ENCODE measurements at places on chromosomes 6 and 20.

DNA sequence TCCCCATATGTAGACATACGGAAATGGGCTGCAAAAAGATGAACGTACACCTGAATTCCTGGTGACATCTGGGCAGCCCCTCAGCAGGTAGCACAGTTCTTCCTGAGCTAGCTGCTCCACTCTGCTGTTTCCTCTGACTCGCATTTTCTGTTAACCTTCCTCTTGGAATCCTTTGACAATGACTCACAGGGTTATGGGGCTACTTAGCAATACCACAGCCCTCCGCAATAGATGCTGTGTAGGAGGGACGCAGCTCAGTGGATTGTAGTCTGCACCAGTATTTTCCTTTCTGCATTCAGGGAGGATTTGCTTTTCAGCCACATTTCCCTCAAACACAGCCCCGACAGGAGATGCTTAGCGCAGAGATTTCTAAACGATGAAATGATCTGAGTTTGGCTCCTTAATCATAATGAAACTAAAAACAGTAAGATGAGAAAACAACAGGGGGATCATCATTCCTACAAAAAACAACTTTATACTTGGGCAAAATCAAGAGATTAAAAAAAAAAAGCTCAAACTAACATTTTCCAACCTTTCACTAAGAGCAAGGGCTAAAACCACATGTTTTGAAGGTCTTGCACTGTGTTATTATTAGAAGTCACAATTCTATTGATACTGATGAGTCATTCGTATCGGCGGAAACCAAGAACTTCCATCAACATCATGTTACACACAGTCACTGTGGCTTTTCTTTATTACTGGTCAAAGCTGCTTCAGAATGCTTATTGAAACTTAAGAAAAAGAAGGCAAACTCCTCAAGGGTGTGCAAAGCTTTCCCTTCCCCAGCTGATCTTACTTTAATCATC, 12.2 kb downstream of the BACH2 start:
- DNase-seq, result peak; percentile 32

DNA sequence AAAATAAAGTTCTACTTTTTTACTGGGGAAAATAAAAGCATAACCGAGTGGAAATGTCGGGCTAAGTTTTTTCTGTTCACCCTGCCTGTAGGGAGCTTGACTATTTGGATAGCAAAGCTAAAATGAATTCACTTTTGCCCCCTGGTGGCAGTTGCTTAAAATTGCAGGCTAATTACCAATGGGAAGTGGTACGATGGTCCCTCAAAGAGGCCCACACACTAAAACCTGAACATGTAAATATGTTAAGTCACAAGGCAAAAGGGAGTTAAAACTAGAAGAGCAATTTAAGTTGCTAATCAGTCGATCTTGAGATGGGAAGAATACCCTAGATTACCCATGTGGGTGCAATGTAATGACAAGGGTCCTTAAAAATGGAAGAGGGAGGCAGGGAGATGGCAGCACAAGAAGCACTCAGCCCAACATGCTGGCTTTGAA, 916 bp upstream of the SUN5 start:
- no peak for DNase-seq

DNA sequence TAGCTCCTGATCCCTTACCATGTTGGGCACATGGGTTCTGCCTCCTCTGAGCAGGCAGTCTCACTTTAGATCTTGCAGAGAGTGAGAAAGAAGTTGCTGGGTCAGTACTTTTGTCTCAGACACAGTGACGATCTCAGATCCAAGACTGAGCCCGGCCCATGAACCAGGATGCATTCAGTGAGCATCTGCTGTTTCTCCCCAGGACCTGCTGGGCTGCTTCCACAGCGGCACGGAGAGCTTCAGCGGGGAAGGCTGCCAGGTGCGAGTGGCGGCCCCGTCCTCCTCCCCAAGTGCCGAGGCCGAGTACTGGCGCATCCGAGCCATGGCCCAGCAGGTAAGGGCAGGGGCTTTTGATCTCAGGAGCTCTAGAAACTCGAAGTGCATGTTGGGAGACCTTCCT, 53.9 kb upstream of the SMIM28 start:
- no peak for DNase-seq

DNA sequence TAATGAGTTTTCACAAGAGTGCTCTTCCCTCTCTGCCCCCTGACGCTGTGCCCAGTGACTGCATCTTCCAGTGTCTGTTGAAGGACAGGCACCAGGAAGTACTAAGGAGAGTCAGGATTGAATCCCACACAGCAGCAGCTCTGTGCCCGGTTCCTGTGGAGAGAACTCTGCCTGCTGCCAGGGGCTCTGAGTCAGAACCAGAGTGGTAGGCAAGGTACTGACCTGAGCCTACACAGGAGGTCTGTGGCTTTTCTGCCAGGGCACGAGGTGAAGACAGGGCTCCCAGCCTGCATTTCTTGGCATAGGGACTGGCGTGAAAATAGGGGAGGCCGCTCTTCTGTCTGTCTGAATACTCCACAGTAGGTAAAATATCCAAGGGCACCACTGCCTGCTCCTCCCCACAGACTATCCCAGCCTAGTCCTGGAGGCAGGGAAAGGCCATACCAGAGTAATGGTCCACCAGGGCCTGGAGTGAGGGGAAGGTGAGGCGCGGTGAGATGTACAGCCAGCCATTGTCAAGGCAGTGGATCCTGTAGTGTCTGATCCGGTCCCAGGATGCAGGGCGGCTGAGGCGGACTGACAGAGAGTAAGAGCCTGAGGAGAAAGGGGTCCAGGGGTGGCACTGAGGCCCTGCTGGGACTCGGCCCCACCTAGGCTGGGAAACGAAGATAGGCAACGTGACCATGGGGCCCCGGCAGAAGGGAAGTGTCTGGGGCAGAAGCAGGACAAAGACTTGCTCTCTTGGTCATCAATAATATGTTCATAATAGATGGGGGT, 9.4 kb downstream of the RAB5IF start:
- DNase-seq, result no peak

DNA sequence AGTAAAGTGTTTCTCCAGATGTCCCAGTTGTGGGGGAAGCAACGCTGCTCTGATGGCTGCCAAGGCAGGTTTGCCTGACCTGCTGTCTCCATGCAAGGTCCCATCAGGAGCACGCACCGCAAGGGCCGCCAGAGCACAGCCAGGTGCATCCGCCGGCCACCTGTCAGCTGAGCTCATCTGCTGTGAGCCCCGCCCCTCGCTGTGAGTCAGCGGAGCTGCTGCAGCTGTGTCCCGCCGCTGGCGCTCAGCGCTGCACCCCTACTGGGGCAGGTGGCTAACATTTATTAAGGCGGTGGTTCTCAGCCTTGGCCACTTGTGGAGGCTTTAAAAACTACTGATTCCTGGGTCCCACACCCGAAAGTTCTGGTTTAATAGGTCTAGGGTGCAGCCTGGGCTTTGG, 225.7 kb downstream of the UST start:
- DNase-seq, result peak; percentile 6

Data from stimulated activated CD8-positive, alpha-beta memory T cell treated with anti-CD3 and anti-CD28 coated beads, Interleukin-4, amount 100 ng/mL, for 4 hours (primary cell).